ENCODE measurements at places on chromosomes 4 and X.

DNA sequence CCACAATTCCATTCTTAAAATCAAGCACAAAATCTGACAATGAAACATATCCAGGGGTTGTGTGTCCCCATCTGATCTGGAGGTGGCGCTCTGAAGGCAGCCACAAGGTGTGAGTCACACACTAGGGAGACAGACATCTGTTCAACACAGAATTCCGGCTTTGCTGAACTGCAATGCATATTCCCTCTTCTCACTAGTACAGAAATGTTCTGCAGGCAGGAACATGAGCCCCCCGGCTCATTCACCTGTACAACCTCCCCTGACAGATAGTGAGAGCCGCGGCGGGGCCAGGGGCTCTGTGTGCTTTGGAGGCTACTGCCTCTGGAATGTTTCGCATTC, 41.9 kb downstream of the WDR1 start:
- DNase-seq: peak; percentile 31

GRCh38 chr4:157225096-157225495, 4.6 kb downstream of the GRIA2 start:
- DNase-seq: no peak

- no peak for DNase-seq
Observed at GRCh38 chrX:1485033-1485432, 32.3 kb upstream of the ASMTL start.

- no peak for DNase-seq
Observed at GRCh38 chr4:11467931-11468330, 39.2 kb upstream of the HS3ST1 start.

DNA sequence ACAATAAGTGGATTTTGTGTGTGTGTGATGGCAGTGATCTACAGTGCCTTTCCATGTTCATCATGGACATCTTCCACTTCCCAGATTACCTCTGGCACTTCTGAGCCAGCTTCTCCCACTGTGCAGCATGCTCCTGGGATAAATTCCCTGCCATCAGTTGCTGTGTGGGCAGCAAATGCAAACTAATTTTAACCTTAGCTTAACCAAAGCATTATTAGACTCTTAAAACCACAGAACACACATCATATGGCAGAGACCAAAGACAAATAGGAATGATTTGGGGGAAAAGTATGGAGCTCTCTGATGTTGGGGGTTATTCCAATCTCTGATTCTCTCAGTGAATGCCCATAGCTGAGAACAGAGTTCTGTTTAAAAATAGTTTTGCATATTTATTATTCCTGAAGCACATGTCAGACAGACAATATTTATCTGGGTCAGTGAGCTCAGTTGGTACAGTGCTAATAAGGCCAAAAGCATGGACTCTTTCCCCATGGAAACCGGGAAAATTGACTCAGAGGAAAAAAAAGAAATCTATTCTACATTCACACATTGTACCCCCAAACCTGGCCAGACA, 567.4 kb downstream of the IQCM start:
- no peak for DNase-seq

DNA sequence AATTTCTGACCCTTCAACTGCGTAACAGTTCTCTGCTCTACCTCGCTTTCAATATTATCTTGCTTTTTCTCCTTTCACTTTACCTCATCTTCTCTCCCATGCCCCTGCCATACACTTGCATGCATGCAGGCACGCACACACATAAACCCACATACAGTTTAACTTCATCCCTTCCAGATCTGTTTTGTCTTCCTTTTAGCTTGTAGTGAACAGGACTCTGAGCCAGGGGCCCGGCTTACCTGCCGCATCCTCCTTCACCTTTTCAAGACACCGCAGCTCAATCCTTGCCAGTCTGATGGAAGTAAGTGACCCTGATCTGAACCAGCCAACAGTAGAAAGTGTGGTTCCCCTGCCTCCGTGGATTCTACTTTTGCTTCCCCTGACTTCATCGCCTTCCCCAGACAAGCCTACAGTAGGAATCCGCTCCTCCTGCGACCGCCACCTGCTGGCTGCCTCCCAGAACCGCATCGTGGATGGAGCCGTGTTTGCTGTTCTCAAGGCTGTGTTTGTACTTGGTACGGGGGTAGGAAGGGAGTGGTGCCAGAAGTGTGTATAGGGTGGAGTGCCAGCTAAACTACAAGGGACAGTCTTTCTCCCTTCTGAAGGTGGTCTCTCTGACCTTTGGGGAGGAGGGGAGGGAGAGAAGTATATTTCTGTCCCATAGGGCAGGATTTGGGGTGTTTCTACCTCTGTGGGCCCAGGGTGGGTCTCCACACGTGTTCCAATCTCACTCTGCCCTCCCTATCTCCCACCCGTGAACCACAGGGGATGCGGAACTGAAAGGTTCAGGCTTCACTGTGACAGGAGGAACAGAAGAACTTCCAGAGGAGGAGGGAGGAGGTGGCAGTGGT, 10.7 kb downstream of the MED12 start:
- peak; percentile 80 for DNase-seq

GRCh38 chr4:140071806-140072205, 82.2 kb downstream of the MAML3 start:
- DNase-seq: peak; percentile 67

DNA sequence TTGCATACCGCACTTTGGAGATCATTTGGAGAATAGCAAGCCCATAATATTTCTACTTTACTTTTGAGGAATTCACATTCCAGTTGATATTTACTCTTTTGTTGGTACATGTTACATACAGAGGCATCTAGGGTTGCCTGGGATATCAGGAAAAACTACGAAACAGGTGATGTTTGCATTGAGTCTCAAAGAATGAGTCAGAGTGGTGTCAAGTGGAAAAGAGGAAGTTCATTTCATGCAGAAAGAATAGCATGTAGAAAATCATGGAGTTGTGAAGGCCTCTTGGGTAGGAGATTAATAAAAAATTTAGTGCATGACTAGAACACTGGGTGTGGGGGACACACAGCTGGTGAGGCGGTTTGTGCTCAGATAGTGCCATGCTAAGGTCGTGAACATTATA, 33.5 kb upstream of the ELOVL6 start:
- DNase-seq: peak; percentile 33

DNA sequence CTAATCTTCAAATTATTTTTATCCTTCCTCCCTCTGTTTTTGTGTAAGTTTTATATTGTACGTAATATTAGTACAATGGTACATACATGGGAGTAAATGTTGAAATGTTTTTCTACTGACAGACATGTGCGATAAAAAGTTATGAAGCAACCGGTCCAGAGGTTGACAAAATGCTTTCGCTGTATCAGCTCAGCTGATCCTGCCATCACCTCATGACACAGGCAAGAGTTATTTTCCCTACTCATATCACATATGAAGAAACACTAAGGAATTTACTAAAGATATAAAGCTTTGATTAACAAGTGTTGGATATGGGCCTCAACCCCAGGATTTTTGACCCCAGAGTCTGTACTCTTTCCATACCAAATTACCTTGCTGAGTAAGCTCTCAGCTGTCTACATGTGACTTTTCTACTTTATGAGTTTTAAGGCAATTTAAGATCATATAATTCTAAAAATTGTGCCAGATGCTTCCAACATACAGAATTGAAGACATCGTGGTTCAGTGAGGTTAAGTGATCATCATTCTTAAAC, 50.0 kb downstream of the CLCN5 start:
- DNase-seq: no peak

DNA sequence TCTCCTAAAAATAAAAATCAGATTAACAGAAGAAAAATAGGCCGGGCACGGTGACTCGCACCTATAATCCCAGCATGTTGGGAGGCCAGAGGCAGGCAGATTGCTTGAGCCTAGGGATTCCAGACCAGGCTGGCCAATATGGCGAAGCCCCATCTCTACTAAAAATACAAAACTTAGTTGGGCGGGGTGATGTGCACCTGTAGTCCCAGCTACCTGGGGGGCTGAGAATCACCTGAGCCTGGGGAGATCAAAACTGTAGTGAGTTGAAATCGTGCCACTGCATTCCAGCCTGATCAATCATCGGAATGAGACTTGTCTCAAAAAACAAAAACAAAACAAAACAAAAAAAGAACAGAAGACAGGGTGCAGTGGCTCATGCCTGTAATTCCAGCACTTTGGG, 32.8 kb upstream of the NOCT start:
- no peak for DNase-seq

GRCh38 chrX:131607792-131608369, 64.0 kb downstream of the OR13H1 start:
- no peak for DNase-seq

- no peak for DNase-seq
Observed at GRCh38 chr4:3312362-3312761, 19.5 kb downstream of the RGS12 start.

DNA sequence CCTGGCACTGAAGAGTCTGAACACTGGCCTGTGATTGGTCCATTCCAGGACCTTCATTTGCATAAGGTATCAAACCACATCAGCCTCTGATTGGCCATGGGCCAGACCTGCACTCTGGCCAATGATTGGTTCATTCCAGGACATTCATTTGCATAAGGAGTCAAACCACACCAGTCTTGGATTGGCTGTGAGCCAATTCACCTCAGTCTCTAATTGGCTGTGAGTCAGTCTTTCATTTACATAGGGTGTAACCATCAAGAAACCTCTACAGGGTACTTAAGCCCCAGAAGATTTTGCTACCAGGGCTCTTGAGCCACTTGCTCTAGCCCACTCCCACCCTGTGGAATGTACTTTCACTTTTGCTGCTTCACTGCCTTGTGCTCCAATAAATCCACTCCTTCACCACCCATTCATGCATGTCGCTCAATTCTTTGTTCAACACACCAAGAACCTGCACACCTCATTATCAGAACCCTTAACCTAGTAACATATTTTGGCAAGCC, 14.2 kb upstream of the HERC5 start:
- no peak for DNase-seq

DNA sequence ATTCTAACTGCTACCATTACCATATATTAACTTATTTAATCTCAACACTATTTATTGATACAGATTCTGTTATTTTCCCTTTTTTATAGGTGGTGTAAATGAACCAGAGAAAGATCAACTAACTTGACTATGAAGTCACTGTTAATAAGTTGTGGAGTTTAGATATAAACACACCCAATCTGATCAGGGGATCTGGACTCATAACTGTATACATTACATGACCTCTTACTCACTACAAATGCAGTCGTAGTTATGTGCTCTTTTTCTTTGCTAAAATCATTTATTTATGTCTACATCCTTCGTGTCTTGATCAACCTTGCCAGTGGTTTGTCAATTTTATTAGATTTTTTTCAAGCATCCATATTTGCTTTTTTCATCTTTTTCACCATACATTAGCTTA, 614.8 kb upstream of the FAM241A start:
- no peak for DNase-seq

GRCh38 chr4:2934077-2934812, 29.0 kb downstream of the NOP14 start:
- peak; percentile 60 for DNase-seq

- no peak for DNase-seq
Observed at GRCh38 chrX:64642482-64642881, 247.2 kb upstream of the MTMR8 start.

- peak; percentile 2 for DNase-seq
Observed at GRCh38 chrX:54007682-54008081, 36.6 kb downstream of the PHF8 start.

GRCh38 chrX:55593756-55594257, 29.4 kb upstream of the FOXR2 start:
- no peak for DNase-seq

GRCh38 chr4:187227907-187228704, 504.4 kb upstream of the FAT1 start:
- no peak for DNase-seq

DNA sequence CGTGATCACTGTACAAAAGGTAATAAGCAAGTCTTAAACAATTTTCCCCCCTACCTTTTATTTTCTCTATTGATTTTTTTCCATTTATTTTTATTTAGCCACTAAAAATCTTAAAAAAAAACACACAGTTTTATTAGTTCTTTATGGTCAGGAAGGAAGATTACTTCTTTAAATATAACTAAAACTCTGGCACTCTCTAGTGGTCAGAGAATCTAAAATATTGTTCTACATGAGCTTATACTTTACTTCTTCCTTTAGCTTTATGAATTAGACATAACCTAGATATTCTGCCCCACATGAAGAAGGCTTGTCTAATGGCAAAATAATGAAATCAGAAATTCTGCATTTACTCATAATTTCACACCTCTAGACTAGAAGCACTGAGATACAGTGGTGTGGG, 135.2 kb downstream of the PDE5A start:
- no peak for DNase-seq

GRCh38 chr4:115865736-115866135, 752.3 kb upstream of the NDST4 start:
- no peak for DNase-seq

GRCh38 chrX:123581586-123581985, 151.3 kb downstream of the THOC2 start:
- no peak for DNase-seq

DNA sequence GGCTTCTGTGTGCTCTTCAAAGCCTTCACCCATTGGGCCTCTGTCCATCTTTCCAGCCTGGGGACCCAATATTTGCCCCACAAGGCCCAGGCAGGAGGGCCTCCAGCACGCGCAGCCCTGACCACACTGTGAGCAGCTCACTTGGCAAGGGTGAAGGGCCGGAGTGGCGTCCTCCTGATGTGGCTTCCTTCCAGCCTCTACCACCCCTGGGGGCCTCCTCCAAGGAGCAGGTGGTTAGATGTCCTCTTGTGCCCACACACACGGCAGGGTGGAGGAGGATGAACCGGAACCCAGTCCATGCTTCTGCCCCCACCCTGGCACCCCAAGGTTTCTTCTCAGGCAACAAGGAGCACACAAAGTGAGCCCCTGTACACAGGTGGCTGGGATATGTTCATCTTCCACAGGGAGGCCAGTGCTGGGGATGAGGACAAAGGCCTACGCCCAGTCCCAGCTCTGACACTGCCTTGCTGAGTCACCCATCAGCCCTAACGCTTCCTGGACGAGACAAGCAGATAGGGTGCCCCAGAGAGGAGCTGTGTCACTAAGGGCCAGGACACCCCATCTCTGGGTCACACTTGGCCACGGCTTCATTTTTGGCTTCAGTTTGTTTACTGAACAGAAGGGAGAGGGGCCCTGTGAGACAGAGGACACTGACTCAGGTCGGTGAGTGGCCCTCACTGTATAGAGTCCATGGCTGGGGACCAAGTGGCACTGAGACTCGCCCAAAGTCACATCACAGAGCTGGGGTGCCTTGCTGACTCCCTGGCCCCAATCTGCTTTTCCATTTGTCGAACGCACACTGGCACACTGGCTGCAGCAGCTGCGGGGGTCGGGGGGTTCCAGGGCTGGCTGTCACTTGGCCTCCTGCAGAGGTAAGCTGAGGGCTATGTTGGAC, 1.9 kb downstream of the UBL4A start:
- peak; percentile 31 for DNase-seq

GRCh38 chrX:151912221-151912620, 468 bp upstream of the MAGEA4 start:
- DNase-seq: no peak

GRCh38 chr4:121439669-121440068, 58.9 kb upstream of the QRFPR start:
- DNase-seq: no peak

GRCh38 chr4:105878668-105879067, 16.6 kb upstream of the NPNT start:
- no peak for DNase-seq

DNA sequence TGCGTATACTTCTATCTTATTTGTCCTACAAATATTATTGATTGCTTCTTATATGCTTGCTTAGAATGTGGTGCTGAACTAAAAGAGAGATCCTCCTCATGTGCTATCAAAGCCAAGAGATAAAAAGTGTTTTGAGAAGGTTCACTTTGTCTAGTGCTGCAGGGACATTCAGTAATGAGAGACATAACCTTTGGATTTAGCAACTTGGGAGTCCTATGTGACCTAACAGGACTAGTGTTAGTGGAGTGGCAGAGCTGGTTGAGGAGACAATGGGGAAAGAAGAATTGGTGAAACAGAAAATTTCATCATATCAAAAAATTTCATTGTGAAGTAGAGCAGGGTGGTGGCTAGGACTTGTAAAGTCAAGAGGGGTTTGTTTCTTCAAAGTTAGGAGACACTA, 117.0 kb downstream of the RAPGEF2 start:
- DNase-seq: no peak

All from suppressor macrophage (primary cell).